ENCODE measurements at places on chromosomes 16 and 17.

- DNase-seq: no peak
These were observed 155.1 kb upstream of the CDC42EP4 start for GRCh38 chr17:73466704-73467433.

DNA sequence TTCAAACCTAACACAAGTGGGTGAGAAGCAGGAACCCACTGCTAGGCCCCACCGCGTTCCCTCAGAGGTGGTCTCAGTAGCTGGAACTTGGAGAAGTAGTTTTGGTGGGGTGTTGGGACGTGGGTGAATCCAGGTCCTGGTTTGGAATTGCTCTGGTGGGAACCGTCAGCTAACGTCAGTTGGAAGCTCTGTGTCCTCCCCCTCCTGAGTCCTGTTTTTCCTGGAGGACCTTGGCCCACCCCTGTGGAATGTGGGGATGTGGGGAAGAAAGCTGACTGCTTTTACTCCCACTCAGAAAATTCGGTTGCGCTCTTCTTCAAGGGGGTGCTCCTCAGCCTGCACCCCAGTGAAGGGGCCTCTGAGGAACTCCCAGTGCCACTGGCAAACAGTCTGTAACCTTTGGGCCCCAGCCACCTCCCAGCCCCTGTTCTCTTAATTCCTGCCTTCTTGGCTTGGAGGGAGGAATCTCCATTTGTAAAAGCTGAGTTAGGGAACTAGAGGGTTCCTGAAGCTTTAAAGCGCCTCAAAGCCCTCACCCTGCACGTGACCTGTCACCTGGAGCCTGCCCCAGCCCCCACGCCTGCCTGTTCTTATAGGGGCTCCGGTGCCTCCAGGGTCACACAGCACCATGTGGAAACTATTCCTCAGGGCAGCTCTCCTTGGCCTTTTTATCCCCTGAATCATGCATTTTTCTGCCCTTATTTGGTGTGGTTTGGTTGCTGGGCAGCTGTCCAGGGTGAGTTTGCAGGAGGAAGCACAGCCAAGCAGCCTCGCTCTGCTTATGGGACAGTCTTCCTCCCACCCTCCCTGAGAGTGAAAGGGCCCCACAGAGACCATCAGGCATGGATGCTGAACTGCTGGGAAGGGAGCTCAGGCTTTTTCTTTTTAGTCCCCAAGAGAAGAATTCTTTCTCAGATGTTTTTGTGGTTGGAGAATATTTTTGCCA is 16.2 kb upstream of the NAGLU start:
- no peak for DNase-seq

DNA sequence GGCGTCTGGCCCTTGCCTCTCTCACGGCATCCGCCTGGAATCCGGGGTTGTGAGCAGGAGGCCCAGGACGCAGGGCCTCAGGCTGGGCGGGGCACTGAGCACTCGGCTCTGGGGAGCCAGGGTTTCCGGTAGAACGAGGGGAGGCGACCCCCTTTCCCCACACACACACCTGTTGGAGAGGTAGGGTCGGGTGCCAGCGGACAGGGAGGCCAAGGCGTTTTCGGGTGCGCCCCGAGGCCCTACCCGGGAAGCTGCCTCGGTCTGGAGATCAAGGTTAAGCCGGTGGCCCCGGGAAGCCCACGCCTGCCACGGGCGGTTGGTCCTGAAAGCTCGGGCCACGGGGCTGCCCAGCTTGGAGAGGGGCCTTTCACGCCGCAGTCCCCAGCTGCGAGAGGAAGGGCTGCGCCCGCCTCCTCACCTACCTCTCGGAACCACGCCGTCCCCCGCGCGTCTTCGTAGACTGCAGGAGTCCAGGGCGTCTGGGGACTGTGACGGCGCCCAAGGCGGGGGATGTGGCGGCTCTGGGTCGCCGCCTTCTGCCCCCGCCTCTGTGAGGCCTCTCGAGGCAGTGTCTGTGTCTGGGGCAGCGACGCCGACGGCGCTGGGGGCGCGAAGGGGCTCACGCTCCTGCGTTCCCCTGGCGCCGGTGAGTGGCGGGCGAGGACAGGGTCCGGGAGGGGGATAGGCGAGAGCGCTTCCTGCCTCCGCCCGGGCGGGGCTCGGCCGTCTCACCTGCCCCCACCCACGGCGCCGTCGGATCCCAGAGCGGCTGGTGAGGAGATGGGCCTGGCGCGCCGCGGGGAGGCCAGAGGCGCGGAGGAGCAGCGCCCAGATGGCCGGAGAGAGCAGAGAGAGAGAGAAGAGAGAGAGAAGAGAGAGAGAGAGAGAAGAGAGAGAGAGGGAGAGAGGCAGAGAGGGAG is 20.3 kb upstream of the HOXB9 start:
- DNase-seq: peak; percentile 70

DNA sequence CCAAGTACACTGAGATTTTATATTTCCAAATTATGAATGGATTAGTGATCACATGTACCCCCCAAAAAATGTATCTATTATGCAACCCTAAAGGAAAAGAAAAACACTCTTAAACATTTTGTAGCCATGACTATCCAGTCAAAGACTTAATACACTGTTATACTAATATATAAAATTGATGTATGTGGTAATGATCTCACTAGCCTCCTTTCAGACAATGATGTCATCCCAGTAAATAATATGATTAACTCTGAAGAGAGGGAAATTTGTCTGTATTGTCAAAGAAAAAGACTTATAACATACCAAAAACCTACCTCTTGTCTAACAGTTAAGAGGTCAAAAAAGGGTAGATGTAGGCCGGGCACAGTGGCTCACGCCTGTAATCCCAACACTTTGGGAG is 80.7 kb downstream of the USP32 start:
- DNase-seq: no peak

GRCh38 chr17:6376931-6377361 is 58.0 kb downstream of the AIPL1 start:
- no peak for DNase-seq
